ENCODE measurements at places on chromosomes 5 and 9.

DNA sequence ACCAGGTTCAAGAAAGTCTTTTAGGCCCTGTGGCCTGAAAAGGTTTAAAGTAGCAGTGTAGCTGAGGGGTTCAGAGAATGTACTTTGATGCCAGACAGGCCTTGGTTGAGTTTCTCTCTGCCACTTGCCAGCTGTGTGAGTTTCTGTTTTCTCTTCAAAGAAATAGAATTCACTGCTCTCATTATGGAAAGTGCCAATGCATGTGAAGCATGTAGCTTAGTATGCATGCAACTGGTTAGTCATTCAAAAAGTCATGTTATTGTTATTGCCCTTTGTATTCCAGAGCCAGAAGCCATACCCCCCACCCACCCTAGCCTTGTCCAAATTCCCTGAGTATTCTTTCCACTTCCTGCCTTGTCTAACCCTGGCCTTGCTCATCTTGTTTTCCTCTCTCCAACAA lies 101.7 kb downstream of the ADRB2 start:
- no peak for DNase-seq

DNA sequence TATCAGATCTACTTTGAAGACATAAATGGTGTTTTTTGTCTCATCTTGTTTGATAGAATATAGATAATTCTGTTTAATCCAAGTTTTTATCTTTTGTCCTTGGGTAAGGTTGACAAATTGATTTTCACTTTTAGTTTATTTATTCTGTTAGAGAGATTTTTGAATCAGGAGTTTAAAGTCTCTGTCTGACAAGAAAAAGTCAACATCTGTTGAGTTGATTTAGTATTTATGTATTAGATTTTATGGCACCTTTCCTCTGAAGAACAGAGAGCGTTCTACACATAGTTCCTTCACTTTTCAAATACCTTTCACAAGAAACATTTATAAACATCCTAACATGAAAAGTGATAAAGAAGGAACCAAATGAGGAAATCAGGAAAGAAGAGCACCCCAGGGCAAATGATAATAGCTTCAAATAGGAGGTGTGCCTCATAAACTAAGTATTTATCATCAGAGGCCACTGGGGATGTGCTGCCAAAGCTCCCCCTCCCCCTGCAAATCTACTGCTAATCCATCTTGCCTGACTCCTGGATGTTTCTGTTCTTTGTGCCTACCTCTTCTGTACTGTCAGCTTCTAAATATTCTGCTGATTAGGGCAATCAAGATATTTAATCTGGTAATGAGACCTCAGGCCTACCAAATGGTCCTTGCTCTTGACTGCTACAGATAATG lies 457.7 kb upstream of the CHD1 start:
- no peak for DNase-seq

GRCh38 chr9:135879237-135879601 lies 28.1 kb downstream of the CAMSAP1 start:
- no peak for DNase-seq

- peak; percentile 87 for DNase-seq
Observed at GRCh38 chr5:67215519-67216471, 19.2 kb upstream of the CD180 start.

DNA sequence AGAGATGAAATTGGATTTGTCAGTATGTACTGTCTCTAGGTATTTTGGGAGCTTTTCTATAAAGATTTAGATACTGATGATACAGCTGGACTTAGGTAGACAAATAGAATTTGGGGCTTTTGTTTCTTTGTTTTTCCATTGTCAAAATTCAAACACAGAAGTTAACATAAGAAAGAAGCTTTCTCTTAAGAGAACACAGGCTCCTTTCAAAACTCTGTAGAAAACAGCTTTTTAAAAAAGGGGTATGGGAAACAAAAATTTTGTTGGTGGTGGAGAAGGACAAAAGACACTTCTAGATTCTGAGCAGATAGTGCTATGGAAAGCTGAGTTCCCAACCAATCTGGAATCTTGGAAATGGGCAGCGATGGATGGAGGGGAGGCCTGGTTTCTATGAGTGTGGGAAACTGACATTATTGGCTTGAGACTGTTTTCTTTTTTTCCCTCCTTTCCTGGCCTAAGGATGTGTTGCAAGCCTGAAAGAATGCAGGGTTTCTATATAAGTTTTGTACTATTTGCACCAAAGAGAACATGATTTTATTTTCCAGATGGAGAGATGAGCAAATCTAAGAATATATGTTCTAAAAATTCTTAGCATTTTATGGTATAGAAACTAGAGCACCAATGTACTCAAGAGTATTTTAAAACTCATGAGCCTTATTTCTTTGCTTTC lies 240.0 kb downstream of the PRR16 start:
- DNase-seq: no peak

GRCh38 chr5:112776301-112776856 lies 38.7 kb downstream of the APC start:
- no peak for DNase-seq

- no peak for DNase-seq
Observed at GRCh38 chr5:149679876-149680809, 50.0 kb upstream of the PPARGC1B start.

DNA sequence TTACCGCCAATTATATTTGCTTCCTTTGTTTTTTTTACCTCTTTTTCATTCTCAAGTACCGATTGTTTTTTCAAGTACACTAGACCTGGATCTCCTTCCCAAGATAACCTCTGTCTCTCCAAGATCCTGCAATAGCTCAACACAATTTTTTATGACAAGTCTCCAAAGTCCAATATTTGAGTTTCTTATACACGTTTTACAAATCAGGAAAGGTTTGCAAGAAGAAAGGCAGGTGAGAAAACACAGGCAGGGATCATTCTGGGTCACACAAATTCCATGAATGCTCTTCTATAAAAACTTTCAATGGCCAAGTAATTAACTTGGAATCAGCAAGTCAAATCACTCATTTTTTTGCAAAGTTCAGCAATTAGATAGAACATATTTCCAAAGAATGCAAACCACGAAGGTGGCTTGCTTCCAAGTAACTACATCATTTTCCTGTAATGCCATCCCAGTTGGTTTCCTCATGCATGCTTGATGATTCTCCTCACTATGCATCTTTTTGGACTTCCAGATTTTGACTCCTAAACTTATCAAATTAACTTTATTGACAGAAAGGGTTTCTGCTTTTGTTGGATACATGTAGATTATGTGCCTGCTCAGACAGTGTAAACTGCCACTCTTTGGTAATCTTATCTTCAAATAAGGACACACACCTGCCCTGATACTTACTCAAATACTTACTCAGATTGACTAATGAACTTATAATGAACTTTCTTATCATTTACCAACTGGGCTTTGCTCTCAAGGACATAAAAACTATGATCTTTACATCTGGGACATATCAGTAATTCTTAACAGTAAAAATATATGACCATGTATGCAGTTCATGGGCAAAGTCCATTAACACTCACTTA lies 24.7 kb upstream of the IFNE start:
- DNase-seq: no peak

GRCh38 chr5:120258123-120258522 lies 206.0 kb upstream of the PRR16 start:
- no peak for DNase-seq

GRCh38 chr5:73311291-73312110 lies 137.1 kb downstream of the FOXD1 start:
- DNase-seq: no peak

- no peak for DNase-seq
Observed at GRCh38 chr5:59095480-59095879, 512.6 kb downstream of the RAB3C start.

- DNase-seq: no peak
Observed at GRCh38 chr9:91855196-91855595, 94.8 kb downstream of the ROR2 start.

GRCh38 chr5:5139777-5140478 lies at the start of gene ADAMTS16:
Gene ADAMTS16 (plus strand): TSS chr5:5140330. CDS start chr5:5140468, 138 bp downstream.
- DNase-seq: no peak

- no peak for DNase-seq
Observed at GRCh38 chr9:27625751-27626150, 52.5 kb upstream of the C9orf72 start.

- DNase-seq: no peak
Observed at GRCh38 chr9:69155341-69156030, 18.6 kb upstream of the TJP2 start.

DNA sequence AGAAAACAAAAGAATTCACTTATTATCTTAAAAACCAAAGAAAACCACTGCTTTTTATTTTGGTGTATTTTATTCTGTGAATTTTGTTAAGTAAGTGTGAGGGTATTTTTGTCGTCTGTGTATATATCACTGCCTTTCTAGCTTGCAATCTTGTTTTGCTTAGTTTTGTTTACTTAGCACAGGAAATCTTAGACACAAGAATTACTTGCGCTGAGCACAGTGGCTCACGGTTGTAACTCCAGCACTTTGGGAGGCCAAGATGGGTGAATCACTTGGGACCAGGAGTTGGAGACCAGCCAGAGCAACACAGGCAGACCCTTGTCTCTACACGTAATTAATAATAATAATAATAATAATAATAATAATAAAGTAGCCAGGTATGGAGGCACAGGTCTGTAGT lies 230.3 kb downstream of the PAPPA start:
- no peak for DNase-seq

DNA sequence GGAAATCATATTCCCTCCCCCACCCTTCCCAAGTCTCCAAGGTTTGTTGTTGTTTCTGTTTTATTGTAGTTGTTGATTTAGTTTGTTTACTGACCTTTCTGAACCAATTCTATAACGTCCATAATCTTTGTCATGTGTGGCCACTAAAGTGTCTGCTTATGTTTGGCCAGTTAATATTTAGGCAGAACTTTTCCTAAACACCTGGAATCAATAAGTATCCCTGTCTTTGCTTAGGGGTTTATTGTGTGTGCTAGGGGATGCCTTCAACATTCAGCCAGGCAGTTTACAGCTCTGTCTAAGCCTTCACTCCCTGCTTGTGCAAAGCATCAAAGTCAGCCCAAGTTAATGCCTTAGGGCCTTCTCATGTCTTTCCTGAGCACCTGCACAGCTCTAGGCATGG lies 16.9 kb upstream of the LECT2 start:
- no peak for DNase-seq

DNA sequence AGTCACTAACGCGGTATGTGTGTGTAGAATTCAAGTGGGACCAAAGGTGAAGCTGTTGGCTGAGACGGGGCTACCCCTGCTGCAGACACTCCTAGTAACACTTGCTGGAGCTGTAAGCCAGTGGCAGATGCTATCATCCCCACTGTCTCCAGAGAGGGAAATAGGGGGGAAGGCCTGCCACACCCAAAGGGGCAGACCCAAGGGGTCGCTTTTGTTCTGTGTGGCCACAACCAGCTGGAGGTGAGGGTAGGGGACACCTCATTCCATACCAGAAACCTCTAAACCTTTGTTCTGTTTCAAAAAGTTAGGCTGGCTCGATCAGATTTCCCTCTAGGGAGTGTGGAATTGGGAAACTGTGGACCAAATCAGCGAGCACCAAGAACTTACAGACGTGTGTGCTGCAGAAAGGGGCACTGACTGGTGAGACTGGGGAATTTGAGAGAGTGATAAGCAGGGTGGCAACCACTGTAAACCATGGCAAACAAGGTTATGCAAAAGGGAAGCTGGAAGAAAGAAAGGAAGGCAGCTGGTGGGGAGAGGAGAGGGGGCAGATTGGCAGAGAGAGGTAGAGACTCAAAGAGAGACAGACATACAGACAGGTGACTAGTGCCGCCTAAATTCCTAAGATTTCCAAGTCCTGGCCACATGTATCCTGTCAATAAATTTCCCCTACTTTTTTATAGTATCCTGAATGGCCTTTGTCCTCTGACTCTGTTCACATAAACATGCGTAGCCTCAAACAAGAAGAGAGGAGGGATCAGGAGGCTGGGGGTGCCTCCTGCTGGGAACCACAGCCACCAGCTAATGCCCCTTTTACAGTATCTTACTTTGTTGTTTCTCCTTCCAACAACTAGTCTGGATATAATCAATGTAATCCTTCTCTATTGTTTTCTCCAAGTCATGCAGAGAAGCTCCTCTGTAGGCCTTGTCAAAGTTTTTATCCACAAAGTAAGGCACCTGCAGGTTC lies 15.6 kb upstream of the SPATA24 start:
- no peak for DNase-seq

GRCh38 chr5:33148076-33148513 lies 292.7 kb upstream of the TARS1 start:
- no peak for DNase-seq

GRCh38 chr9:11192993-11193392 lies 580.2 kb upstream of the PTPRD start:
- no peak for DNase-seq

DNA sequence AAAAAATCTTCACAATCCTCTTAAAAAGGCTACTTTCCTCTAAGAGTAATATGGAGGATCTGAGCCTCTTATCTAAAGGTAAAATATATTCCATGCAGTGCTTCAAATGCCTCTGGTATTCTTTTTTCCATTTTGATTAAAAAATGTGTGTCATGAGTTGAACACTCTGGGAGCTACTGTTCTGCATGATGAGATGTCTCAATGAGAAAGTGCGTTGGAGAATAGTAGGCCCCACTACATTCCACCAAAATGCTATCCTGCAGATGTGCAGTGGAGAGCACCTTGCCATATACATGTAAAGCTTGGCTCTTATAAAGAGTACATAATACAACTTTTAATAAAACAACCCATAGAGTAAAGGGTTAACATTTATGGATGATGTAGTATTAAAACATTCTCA lies 26.3 kb downstream of the ALDH1A1 start:
- DNase-seq: no peak

DNA sequence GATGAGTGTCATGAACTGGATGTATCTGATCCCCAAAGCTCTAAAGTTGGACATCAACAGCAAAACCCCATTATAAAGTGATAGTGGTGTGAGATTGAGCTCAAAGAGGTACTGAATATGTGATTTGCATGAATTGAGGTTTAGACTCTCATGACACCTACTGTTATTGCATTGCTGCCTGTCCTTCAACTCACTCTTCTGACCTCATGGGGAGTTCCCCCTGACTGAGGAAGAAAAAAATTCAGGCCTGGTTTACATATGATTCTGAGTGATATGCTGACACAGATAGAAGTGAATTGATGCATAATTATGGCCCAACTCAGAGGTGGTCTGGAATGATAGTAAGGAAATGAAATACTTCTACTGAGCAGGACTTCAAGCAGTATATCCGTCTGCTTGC lies 76.2 kb upstream of the CHD1 start:
- peak; percentile 51 for DNase-seq

GRCh38 chr5:147427521-147428401 lies 82.1 kb downstream of the DPYSL3 start:
- DNase-seq: no peak

- DNase-seq: peak; percentile 67
Observed at GRCh38 chr9:127519301-127520166, 68.2 kb downstream of the LRSAM1 start.

GRCh38 chr5:17064241-17064640 lies 128.2 kb upstream of the MYO10 start:
- DNase-seq: no peak

DNA sequence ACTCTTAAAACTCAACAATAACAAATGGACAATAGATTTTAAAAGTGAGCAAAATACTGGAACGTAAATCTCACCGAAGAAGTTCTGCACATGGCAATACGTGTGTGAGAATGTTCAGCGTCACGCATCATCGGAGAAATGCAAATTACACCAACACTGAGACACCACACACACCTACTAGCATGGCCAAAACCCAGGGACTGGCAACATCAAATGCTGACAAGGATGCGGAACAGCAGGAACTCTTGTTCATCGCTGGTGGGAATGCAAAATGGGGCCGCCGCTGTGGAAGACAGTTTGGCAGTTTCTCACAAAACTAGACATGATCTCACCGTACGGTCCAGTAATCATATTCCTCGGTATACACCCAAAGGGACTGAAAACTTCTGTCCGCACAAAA lies 21.6 kb upstream of the CLPTM1L start:
- no peak for DNase-seq
